ENCODE measurements at places on chromosomes 2 and 18.

- no peak for DNase-seq
These were observed 48.8 kb downstream of the SLC4A1AP start for GRCh38 chr2:27712522-27712921.

GRCh38 chr2:241896746-241897201 is 27.2 kb downstream of the RTP5 start:
- no peak for DNase-seq

DNA sequence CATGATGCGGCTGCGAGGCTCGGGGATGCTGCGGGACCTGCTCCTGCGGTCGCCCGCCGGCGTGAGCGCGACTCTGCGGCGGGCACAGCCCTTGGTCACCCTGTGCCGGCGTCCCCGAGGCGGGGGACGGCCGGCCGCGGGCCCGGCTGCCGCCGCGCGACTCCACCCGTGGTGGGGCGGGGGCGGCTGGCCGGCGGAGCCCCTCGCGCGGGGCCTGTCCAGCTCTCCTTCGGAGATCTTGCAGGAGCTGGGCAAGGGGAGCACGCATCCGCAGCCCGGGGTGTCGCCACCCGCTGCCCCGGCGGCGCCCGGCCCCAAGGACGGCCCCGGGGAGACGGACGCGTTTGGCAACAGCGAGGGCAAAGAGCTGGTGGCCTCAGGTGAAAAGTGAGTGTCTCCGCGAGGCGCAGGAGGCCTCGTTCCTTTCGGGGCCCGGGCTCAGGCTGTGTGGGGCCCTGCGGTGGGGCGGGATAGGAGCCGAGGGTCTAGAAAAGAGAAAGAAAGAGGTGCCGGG is 520 bp downstream of the GLS start:
- peak; percentile 47 for DNase-seq

- no peak for DNase-seq
These were observed 86.1 kb upstream of the BOD1L2 start for GRCh38 chr18:57060814-57061213.

DNA sequence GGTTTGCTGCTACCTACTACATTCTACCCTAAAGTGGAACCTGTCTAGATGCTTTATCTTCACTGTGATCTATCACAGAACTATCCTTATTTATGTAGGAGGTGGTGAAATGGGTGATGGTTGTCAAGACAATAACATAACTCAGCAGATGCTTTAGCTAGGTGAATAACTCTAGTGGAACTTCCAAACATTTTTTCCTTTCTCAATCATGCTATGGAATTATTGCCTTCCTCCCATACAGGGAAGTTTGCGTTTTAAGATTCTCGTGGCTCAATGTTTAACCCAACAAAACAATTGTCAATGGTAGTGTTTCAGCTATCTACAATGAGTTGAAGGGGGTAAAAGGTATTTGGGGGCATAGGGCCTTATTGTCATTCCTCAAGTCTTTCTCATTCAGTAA is 82.6 kb upstream of the GLI2 start:
- DNase-seq: peak; percentile 60

DNA sequence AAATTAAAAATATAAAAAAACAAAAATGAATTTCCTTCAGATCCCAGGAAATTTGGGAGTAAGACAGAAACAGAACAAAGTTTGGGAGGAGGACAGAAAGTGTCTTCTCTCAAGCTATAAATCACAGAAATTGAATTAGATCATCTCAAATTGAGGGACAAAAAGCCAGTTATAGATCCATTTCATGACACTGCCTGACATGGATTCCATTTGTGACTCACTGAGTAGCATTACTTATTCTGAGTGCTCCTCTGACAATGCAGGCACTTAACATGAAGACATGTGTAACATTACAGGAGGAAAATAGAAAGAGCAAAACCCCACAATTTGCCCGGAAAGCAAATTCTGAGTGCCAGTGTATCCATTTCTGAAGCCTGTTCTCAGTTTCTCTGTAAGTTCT is 63.9 kb upstream of the CREB1 start:
- DNase-seq: no peak

GRCh38 chr2:35391736-35392442 is 963.7 kb upstream of the CRIM1 start:
- DNase-seq: no peak

GRCh38 chr2:115484486-115484885 is 1042.0 kb downstream of the DPP10 start:
- peak; percentile 81 for DNase-seq

- no peak for DNase-seq
These were observed 649.2 kb downstream of the METTL4 start for GRCh38 chr18:1922066-1922465.

DNA sequence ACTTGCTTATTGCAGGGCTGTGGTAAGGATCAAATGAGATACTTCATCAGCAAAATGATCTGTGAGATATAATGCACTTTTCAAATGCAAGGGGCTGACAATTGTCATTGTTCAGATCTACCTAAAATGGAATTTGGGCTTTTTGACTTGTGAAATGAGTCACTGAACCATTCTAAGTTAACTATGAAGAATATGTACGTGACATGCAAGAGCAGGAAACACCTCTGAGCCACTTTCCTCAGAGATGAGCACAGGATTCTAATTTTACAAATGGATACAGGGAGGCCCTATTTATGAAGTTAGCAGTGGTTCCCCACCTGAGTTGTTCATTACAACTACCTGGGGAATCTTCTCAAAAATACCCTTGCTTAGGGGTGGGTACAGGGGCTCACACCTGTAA is 26.7 kb downstream of the CTLA4 start:
- DNase-seq: no peak

- peak; percentile 13 for DNase-seq
These were observed 62.2 kb downstream of the PAPOLG start for GRCh38 chr2:60818272-60818671.

DNA sequence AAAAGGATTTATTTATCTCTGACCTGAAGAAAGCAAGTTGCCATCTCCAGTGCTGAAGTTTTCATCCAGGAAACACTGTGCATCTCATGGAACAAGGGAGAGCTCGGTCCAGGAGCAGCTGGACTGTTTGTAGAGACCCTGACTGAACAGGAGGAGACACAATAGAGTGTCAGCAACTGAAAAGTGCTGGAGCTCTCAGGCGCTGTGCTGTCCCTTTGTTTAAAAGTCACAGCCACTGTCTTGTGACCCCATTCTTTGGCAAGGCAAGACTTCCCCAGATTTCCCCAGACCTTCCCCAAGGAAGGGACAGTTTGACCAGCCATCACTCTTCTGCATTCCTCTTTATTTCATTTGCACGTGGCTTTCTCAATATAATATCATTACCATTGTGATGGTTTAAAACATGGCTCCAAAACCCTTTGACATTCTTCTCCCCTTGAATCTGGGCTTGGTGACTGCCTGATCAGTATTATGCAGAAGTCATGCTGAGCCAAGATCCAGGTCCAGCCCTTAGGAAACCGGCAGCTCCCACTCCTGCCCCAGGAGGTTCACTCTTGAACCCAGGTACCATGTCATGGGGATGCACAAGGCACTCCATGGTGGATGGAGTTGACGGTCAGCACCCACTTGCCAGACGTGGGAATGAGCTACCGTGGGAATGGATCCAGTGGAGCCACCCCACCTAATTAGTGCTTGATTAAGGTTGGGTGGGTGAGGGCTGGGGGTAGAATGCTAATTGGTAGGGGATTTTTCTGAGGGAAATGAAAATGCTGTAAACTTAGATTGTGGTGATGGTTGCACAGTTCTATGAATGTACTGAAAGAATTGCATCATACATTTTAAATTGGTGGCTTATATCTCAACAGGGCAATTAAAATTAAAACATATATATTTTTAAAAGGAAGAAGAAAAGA is 497.9 kb upstream of the RAB6C start:
- no peak for DNase-seq

GRCh38 chr2:60438653-60439052 is 114.8 kb downstream of the BCL11A start:
- no peak for DNase-seq

DNA sequence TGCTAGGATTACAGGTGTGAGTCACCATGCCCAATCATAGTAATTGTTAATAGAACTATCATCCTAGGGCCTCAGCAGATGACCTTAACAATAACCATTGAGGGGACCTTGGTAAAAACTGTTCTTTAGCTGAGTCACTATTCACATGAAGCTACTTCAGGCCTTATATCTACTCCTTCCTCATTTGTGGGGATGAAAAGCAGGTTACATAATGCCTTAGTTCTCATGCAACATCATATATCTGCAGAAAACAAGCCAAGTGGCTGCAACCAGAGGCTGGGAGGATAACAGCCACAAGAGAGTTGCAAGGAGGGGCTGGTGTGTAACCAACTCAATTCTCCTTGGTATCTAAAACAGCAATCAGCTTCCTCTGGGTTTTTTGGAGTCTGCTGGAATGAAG is 445.4 kb downstream of the NBAS start:
- DNase-seq: no peak

GRCh38 chr2:43898134-43898837 is 59.5 kb downstream of the ABCG8 start:
- DNase-seq: peak; percentile 12

DNA sequence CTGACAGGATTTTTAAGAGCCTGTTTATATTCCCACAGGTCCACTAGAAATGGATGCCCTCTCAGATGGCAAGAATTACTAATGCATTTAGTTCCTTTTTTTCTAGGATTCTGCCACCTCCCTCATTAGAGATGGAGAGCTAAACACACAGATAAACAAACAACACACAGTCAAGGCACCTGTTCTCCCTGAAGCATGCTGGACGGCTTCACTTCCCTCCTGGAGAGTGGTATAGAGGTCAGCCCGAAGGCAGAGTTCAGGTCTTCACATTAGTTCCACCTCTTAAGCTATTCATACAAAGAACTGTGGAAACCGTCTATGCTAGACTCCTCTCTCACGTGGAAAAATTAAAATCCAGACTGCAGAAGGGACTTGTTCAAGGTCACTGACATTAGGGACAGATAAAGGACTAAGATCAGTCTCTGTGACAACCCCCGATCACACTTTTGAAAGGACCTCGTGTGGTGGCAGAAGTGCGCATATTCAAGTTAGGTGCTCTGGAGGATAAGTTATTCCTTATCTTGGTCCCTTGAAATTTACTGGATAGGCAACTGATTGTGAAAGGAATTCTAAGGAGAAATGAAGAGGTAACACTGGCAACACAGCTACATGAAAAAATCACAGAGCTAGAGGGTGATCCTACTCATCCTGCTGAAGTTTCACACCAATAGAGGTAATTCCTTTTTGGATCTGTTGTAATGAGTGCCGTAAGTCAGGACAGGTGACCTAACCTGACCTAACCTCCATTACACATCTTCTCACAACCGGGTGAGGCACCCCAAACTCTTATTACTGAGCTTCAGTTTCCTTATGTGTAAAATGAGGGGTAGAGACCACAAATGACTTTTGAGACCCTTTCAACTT is 75.1 kb downstream of the SPRED2 start:
- no peak for DNase-seq

DNA sequence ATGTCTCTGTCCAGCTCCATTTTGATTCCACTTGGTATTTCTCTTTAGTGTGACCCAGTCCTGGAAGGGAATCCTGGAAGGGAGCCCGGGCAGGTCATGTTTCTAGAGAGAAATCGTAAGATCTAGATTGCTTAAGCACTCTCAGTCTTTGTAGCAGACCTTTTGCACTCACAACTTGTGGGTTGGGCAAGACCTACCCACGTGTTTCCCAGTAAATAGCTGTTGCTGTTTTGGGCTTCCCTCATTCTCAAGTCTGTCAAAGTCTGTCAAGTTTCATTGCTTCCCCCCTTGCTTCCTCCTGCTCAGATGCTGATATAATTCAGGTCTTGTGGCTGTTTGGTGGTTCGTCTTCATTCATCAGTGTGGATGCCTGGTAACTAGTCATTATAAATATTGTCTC is 17.4 kb upstream of the NEMP2 start:
- DNase-seq: no peak

DNA sequence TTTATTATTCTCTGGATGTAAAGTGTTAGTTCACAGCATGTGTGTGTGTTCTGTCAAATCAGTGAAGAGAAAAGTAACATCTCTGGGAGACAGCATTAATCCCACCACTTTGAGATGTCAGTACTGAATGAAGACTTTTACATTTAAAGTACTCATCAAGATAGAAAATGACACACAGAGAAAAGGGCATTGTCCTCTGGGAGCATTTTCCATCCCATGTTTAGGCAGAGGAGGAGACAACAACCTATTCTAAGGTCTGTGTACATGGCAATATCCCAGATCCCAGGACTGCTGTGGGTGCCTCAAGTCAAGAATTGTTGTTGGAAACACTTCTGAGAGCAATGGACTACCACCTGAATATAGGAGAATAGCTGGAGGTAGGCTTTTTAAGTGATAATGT is 201.5 kb downstream of the PPP1R1C start:
- no peak for DNase-seq

DNA sequence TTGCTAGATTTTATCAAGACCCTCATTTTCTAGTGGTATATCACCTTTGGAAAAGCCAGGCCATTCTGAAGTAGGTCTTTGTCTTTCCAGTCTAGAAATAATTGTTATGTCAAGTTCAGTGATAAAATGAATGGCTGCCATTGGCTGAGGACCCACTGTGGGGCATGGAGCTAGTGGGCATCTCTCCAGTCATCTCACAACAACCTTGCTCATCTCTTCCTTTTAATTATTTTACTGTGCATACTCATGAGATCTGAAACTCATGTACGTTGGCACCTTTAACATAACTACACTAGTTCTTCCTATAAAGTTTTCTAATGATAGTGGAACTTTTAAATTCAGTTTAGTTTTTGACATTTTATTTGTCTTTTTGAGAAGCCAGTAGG is 240.9 kb downstream of the SLC8A1 start:
- DNase-seq: no peak
